ENCODE measurements at places on chromosomes 5 and 9. TPM values are rescaled to one million over a fixed set of nuclear protein-coding genes. Genes with fewer than 3 reads are reported as not detected.

GRCh38 chr5:66337626-66338226, 193.6 kb downstream of the SREK1 start:
- H3K4me1 ChIP-seq = no peaks in the 10 kb centered on the region
- no peaks in the 10 kb centered on the region for H3K27me3 ChIP-seq
- DNase-seq = no peak
- H3K4me3 ChIP-seq = no peak overlapping the region
- H3K27ac ChIP-seq = no peak overlapping the region

DNA sequence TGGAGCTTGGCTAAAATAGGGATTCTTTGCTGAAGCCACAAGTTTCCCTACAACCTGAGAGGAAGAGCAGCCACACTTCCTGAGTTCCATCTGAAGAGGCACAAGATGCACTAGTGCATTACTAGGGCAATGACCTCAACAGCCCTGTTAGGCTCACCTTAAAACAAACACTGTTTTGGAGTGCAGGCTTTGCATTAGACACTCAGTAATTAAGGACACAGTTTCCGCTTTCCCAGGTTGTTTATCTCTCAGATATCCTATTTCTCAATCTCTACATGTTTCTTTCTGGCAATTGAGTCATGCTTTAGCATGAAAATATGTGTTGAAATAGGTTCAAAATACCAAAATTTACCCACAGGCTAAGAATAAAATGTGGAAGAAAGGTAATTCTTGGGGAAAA, 34.2 kb downstream of the EMB start:
- DNase-seq = no peak
- no peaks in the 10 kb centered on the region for H3K27me3 ChIP-seq
- no peak overlapping the region for H3K4me3 ChIP-seq
- no peaks in the 10 kb centered on the region for H3K36me3 ChIP-seq
- no peak overlapping the region for H3K27ac ChIP-seq

EIF4E1B gene
- total RNA-seq = not detected

SPATA31C1 gene
- not detected for total RNA-seq

DNA sequence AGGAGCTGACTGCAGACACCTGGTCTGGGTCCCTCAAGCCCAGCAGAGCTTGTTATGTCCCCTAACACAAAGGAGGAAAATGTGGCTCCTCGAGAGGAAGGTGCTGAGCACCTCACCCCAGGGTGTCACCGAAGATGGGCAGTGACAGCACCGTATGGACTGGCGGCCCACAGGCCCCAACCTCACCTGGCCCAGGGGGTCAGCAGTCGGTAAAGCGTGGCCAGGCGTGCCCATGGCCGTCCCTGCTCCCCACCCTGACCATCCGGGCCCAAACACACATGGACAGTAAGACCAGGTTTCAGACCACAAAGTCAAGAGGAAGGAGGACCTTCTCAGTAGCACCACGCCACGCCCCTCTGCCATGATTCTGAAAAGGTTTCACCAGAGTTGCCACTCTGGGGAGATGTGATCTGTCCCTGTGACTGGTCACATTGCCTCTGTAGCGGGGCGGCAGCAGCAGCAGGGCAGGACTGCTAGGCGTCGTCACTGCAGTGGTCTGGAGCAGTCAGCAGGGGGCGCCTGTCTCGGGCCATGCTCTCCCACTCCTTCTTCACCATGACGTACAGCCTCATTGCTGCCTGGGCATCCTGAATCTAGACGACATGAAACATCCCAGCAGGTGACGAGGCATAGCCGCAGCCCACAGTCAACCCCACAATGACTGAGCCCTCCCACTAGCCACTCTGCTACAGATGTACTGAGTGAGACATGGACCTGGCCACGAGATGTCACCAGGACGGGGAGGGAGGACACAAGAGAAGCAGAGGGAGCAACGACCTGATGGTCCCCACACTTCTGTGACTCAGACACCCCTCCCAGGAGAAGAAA, 11.1 kb downstream of the REXO4 start:
- H3K27ac ChIP-seq = no peak overlapping the region
- H3K4me3 ChIP-seq = no peak overlapping the region
- H3K27me3 ChIP-seq = no peaks in the 10 kb centered on the region

- no peak overlapping the region for H3K4me3 ChIP-seq
- H3K27me3 ChIP-seq = no peaks in the 10 kb centered on the region
- H3K4me1 ChIP-seq = peaks cover 11% of the 10 kb centered on the region
- H3K27ac ChIP-seq = no peak overlapping the region
- H3K36me3 ChIP-seq = no peaks in the 10 kb centered on the region
- DNase-seq = no peak
Measured at GRCh38 chr5:115271295-115272050, 8.8 kb upstream of the PGGT1B start.

- no peaks in the 10 kb centered on the region for H3K27me3 ChIP-seq
- H3K27ac ChIP-seq = no peak overlapping the region
- no peaks in the 10 kb centered on the region for H3K36me3 ChIP-seq
- no peak overlapping the region for H3K4me3 ChIP-seq
- no peaks in the 10 kb centered on the region for H3K4me1 ChIP-seq
Measured at GRCh38 chr5:132100672-132101261, 27.2 kb downstream of the CSF2 start.

DNAH5 gene
- total RNA-seq = 3.5 TPM

DNA sequence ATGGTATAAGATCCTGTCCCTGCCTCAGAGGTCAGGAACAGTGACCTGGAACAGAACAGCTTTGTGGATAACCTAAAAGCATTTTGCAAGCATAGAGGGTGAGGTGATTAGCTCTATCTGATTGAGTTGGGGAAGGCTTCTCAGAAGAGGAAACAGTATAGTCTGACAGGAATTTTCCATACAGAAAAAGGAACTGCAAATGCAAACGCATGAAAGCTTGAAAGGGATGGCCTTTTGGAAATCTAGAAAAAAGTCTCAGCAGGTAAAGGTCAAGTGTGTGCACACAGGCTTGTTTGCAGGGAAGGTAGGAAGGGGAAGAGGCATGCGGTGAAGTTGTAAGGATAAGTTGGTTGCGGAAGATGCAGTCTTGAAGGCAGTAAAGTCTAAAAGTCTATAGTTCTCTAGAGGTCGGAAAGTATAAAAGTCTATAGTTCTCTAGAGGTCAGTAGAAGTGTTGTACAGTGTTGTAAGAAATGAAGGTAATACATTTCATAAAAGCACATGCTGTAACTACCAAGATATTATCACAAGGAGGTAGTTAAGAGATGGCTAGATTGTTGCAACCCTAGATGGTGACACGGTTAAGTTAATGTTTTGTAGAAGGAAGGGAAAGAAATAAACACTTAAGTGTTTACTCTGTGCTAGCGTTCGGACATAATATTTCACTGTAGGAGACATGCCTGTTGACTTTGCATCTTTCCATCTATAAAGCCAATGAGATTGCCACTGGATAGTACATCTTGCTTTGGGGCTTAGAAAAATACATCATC, 16.7 kb upstream of the HSPB3 start:
- H3K4me3 ChIP-seq = no peak overlapping the region
- H3K4me1 ChIP-seq = no peaks in the 10 kb centered on the region
- no peaks in the 10 kb centered on the region for H3K27me3 ChIP-seq
- no peak for DNase-seq

DNA sequence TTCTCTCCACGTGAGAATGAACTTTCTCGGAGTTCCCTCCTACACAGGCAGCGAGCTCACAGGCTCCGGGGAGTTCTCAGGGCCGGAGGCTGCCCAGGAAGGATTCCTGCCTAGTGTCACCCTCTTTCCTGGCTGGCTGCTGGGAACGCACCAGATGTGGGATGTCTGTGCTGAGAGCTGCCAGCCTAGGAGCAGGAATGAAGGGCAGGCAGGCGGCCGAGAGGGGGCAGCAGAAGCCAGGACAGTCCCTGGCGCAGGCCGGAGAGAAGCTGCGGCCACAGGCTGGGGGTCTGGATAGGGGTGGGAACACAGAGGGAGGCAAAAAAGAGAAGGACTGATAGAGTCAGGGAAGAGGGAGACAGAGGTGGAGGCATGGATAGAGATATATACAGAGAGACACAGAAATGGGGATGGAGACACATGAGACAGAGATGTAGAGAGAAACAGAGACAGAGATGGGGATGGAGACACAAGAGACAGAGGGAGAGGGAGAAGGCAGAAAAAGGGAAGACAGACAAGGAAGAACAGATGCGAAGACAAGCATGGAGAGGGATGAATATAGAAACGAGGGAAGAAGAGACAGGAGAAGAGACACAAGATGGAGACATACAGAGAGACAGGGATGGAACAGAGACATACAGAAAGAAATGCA, 25.3 kb upstream of the ENHO start:
- DNase-seq = no peak
- no peak overlapping the region for H3K27ac ChIP-seq
- no peak overlapping the region for H3K4me3 ChIP-seq
- peaks cover 23% of the 10 kb centered on the region for H3K27me3 ChIP-seq

- H3K27ac ChIP-seq = no peak overlapping the region
- H3K4me3 ChIP-seq = no peak overlapping the region
- H3K27me3 ChIP-seq = no peaks in the 10 kb centered on the region
Measured at GRCh38 chr5:17806818-17807468, 172.7 kb downstream of the TAF11L14 start.

BTNL3 gene
- not detected for total RNA-seq

GDNF gene
- total RNA-seq = not detected

GRCh38 chr5:129474544-129474943, 14.4 kb downstream of the ADAMTS19 start:
- DNase-seq = no peak
- H3K4me1 ChIP-seq = no peaks in the 10 kb centered on the region
- H3K27ac ChIP-seq = no peak overlapping the region

GRCh38 chr9:127965953-127966352, 14.8 kb downstream of the EEIG1 start:
- H3K27ac ChIP-seq = peak overlapping the region; percentile 92
- H3K4me3 ChIP-seq = no peak overlapping the region
- H3K27me3 ChIP-seq = no peaks in the 10 kb centered on the region
- no peak for DNase-seq
- no peaks in the 10 kb centered on the region for H3K36me3 ChIP-seq

DNA sequence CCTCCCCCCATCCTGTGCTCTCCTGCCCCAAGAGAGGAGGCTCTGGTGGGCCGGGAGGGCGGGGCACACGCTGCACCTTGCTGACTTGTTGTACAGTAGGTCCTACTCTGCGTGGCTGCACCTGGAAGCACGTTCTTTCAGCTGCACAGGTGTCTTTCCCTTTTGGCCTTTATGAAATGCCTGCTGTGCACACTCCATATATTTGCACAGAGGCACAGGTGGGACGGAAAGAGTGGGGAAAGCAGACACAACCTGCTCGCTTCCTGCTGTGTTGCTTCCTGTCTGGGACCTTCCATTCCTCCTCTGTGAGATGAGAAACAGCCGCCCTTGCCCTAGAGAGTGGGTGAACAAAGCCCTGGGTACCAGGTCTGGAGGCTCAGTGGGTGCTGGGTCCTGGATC, 4.8 kb downstream of the USP20 start:
- no peak overlapping the region for H3K4me3 ChIP-seq
- H3K4me1 ChIP-seq = peaks cover 40% of the 10 kb centered on the region
- DNase-seq = no peak
- no peaks in the 10 kb centered on the region for H3K36me3 ChIP-seq
- H3K27me3 ChIP-seq = no peaks in the 10 kb centered on the region

SNCB gene
- not detected for total RNA-seq

DNA sequence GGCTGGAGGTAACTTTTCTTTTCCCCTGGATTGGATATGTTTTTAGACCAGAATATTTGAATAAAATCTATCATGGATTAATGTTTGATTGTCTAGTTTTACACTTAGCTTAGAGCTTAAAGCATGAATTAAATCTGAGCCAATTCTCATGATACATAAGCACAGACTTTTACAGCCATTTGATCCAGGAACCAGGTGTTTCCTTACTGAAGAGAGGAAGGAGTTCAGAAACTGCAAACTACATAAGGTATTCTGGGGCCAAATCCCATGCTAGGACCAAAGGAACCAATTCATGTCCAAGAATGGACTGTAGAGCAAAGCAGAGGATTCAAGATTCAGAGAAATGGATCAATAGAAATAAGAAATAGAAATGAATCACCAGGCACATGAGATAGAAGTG, 360.4 kb upstream of the ZNF608 start:
- DNase-seq = no peak
- H3K4me1 ChIP-seq = no peaks in the 10 kb centered on the region
- no peaks in the 10 kb centered on the region for H3K36me3 ChIP-seq
- H3K27me3 ChIP-seq = no peaks in the 10 kb centered on the region
- no peak overlapping the region for H3K27ac ChIP-seq
- H3K4me3 ChIP-seq = no peak overlapping the region

SYK gene
- 91.8 TPM for total RNA-seq

GRCh38 chr9:18746631-18747030, 272.7 kb downstream of the ADAMTSL1 start:
- H3K27ac ChIP-seq = no peak overlapping the region
- DNase-seq = no peak
- H3K27me3 ChIP-seq = no peaks in the 10 kb centered on the region
- H3K4me3 ChIP-seq = no peak overlapping the region

CCDC180 gene
- 5.1 TPM for total RNA-seq

DNA sequence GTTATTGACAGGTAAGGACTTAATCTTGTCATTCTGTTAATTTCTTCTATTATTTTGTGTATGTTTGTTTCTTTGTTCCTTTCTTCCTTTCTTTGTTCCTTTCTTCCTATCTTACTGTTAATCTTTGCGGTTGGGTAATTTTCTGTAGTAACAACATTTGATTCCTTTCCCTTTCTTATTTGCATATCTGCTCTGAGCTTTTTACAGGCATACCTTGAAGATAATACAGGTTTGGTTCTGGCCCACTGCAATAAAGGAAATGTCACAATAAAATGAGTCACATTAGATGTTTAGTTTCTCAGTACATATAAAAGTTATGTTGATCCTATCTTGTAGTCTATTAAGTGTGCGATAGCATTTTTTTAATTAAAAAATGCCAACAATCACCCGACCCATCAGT, 440.7 kb downstream of the NFIB start:
- DNase-seq = no peak
- no peak overlapping the region for H3K27ac ChIP-seq
- no peaks in the 10 kb centered on the region for H3K36me3 ChIP-seq
- no peaks in the 10 kb centered on the region for H3K27me3 ChIP-seq
- H3K4me1 ChIP-seq = no peaks in the 10 kb centered on the region

DNA sequence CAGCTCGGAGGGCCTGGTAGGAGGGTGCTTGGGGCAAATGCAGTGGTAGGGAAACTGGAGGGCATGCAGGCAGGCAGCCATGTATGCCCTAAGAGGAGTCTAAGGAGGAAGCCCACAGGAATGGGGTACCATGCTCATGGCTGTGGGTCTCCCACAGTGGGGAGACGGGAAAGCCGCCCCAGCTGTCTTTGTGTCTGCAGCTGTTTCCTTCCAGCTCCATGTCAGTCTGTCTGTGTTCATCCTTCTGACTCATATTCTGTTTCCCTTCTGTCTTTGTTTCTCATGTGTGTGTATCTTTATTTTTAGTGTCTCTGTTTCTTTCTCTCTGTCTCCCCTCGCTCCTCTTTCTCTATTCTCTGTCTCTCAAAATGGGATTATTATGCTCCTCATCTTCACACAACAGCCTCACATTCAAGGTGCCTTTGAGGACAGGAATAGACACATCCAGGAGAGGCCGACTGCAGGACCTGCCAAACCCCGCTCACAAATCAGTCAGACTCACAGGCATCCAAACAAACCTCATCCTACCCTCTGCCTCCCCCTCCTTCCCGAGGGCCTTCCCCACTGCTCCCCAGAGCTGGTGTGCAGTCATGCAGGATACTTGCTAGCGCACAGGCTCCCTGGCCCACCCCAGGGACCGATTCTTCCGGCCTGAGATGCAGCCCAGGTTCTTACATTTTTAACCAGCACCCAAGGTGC, 68.4 kb upstream of the RARS1 start:
- H3K36me3 ChIP-seq = no peaks in the 10 kb centered on the region
- H3K4me1 ChIP-seq = no peaks in the 10 kb centered on the region
- no peak overlapping the region for H3K4me3 ChIP-seq

SLIT3 gene
- total RNA-seq = 66.3 TPM

Data from left lung (tissue), 14 donors.